Stimulated activated CD8-positive, alpha-beta memory T cell treated with anti-CD3 and anti-CD28 coated beads, Interleukin-15, amount 100 ng/mL, for 4 hours (primary cell): ENCODE measurements at places on chromosomes 4 and X.

DNA sequence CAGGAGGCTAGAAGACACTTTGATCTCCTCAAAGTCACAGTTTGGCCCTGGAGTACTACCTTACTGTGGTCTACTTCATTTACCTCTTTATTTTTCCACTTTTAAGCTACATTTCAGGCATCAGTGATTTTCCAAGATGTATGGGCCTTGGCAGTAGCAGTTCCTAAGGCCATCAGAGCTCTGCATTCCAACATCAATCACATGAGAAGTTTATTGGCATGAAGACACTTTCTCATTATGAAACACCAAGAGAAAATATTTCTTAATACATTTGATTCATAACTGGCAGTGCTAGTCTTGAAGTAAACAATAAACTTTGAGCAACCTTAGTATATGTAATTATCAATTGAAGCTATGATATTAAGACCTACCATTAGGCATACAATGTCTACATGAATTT, 178.1 kb downstream of the IL15 start:
- DNase-seq, result no peak

DNA sequence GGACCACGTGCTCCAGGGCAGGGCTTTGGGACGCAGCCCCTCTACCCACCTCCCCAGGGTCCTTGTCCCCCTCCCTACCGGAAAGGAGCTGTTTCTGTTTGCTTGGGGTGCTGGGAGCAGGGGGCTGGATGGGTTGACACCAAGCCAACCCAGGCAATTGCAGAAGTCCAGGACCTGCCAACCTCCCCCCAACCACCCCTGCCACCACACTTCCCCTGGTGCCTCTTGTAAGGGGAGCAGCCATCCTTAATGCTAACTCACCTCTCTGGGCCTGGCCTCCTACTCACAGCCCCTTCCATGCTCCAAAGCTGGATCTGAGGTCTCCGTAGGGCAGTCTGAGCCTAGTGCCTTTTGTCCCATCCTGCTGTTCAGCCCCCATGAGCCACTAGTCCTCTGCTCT, 631.9 kb downstream of the BCOR start:
- DNase-seq, result no peak

- no peak for DNase-seq
Measured at GRCh38 chrX:153625271-153626024, 21.6 kb upstream of the DUSP9 start.

DNA sequence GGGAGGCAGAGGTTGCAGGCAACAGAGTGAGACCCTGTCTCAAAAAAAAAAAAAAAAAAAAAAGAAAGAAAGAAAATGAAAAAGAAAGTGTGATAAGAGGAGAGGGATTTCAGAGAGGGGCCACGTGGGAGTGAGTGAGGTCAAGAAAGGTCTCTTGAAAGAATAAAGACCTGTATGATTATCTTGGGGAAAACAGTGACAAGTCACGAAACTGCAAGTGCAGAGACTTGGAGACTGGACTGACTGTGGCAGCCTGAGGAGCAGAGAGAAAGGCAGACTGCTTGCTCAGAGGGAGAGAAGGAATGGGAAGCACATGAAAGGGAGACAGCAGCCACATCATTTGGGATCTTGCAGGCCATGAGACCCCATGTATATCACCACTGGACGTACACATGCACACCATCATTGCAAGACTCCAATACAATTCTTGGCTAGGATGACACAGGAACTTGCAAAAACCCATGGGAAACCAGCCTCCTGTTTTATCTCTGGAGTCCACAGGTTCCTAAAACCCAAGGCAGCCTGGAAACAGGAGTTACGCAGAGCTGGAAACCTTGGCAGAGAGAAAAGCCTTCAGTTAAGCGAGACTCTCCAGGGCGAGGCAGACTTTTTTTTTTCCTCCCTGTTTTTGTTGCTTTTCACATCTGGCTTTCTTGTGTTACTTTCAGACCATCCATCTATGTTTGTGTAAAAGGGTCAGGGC, 207.0 kb upstream of the TBL1X start:
- DNase-seq, result no peak

GRCh38 chrX:121655276-121655675, 607.9 kb downstream of the GLUD2 start:
- no peak for DNase-seq

DNA sequence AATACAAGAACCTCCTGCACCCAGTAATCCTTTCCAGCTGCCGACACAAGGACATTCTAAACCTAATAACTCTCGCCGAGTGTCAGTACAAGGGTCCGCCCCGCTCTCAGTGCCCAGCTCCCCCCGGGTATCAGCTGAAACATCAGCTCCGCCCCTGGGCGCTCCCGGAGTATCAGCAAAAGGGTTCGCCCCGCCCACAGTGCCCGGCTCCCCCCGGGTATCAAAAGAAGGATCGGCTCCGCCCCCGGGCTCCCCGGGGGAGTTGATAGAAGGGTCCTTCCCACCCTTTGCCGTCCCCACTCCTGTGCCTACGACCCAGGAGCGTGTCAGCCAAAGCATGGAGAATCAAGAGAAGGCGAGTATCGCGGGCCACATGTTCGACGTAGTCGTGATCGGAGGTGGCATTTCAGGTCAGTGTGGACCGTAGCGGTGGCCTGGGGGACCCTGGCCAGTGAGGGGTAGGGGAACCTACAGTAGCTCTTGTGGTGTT, at the start of gene MAOA:
TSS of gene MAOA (plus strand) at position 295 of the 490 bp plus-strand sequence. CDS start at position 338, 43 bp downstream.
- DNase-seq, result no peak

DNA sequence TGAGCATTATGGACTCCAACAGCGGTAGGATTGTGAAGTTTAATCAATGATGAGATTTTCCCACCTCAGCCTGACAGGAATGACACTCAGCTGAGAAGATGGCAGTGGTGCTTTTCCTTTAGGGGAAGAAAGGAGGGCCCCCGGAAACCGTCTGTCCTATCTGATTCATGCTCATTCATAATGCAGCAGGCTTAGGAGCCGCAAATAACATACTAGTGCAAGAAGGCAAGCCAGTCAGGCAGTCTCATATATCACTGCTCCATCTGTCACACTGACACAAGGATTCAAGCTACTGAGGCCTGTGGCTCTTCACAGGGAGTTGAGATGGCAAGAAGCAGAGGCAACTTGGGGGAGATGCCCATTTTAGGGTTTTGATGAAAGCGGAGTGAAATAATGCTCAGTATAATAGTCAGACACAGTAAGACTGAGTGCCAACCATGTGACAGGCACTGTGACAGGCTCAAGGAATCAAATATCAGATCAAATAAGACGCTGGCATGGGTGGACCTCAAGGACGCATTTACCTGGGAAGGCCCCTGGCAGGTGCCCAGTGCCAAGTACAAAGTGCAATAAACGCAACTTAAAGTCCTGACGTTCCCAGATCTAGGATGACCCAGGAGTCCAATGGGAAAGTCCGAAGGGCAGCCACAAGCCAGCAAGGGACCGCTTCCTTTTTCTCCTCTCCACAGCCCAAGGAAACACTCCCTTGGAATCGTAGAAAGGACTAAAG, 63.4 kb downstream of the FHDC1 start:
- no peak for DNase-seq

GRCh38 chrX:42220083-42220482, 296.7 kb upstream of the CASK start:
- no peak for DNase-seq

DNA sequence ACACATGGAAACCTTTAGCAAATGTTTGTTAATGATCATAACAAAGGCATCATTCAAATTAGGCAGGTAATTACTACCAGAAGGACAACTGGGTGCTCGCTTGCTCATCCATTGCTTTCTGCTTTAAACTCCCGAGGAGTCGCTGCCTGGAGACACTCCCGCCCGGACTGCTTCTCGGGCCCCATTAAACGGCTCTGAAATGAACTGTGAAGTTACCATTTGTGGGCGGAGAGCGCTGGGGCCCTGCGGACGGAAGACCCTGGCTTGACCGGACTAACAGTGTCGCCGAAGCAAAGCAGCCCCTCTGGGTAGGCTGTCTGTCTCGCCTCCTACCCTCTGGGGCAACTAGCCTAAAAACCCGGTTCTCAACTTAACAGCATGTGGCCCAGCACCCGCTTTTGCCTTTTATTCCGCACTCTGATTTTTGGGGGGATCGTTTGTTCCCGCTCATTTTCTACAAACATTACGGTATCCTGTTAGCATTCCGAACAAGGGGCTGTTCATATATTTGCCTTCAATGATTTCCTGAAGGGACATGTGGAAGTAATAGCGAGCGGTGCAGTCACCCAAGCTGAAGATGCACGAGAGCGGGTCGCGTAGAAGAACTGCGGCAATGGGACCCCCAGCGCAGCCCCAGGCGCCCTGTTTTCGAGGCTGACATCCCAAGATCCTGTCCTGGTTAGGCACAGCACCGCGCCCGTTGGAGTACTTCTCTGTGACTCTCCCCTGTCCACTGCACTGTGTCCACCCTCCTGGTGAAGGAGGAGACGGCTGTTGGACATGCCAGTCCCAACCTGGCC, 1.6 kb upstream of the PDGFRA start:
- no peak for DNase-seq
